Peyer's patch (tissue), 4 donors: ENCODE measurements at places on chromosomes 13 and 19. TPM values are rescaled to one million over a fixed set of nuclear protein-coding genes. Genes with fewer than 3 reads are reported as not detected.
A peak's percentile ranks its signal among the peaks of the same experiment; 100 is the strongest.

DNA sequence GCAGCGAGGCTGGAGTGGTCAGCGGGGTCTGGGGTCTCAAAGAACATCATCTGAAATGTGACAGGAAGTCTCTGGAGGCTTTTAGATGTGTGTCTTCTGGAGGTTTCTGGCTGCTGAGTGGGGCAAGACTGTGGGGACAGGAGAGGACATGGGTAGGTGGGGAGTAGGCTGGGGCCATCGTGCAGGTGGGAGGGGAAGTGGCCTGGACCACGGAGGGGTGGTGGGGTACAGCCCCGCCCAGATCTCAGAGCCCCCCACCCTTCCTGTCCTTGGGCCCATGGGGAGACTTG is 6.2 kb downstream of the AP1M1 start:
- H3K36me3 ChIP-seq: peaks cover 72% of the 10 kb centered on the region
- H3K27me3 ChIP-seq: no peaks in the 10 kb centered on the region
- DNase-seq: no peak
- H3K4me3 ChIP-seq: no peak overlapping the region
- no peak overlapping the region for H3K27ac ChIP-seq

- H3K27ac ChIP-seq: no peak overlapping the region
- H3K36me3 ChIP-seq: no peaks in the 10 kb centered on the region
- H3K27me3 ChIP-seq: peaks cover 36% of the 10 kb centered on the region
- H3K4me1 ChIP-seq: peaks cover 6% of the 10 kb centered on the region
- DNase-seq: no peak
Measured at GRCh38 chr19:47421844-47422395, 2.6 kb upstream of the MEIS3 start.

DNA sequence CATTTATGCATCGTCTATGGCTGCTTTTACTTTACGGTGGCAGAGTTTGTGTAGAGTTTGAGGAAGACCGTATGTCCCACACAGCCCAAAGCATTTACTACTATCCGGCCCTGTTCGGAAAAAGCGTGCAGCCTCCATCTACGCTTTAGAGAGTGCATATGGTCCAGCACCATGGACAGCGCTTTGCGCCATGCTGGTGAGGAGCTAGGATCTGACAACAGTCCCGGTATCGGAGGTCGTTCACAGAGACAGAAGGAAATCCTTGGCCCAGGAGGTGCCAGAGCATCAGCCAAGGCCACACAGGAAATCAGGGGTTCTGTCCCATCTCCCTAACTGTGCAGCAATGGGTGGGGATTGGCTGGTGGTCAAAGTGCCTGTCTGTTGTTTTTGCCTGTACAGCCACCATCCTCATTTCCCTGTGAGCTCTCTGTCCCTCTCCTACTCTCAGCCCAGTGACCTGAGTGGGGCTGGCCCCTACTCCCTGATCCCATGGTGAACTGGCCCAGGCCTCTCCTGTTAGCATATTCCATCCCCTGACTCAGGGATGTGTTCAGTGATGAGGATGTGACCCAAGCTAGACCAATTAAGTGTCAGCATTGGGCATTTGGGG is 16.2 kb upstream of the PRODH2 start:
- H3K4me3 ChIP-seq: no peak overlapping the region
- no peak overlapping the region for H3K27ac ChIP-seq
- no peaks in the 10 kb centered on the region for H3K4me1 ChIP-seq
- H3K36me3 ChIP-seq: no peaks in the 10 kb centered on the region
- no peaks in the 10 kb centered on the region for H3K27me3 ChIP-seq
- no peak for DNase-seq

The SAE1 gene
- 37.8 TPM for total RNA-seq

DNA sequence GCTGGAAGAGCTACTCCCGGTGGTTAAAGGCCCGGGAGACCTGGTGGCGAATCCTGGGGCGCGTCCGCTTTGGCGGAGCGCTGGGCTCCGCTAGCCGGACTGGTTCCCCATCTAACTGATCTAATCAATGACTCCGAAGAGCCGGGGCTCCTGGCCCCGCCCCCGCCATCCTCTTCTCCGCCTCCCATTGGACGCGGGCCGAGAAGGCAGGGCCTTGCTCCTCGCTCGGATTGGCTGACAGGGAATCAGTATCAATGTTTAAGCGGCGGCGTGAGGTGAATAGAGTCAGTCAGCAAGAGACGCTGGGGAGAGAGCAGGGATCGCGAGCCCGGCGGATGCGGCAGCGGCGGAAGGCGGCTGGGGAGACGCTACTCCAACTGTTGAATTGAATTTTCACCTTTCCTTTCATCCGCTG is 1.7 kb upstream of the PCDH17 start:
- no peaks in the 10 kb centered on the region for H3K4me1 ChIP-seq
- no peak overlapping the region for H3K27ac ChIP-seq
- H3K27me3 ChIP-seq: peaks cover 22% of the 10 kb centered on the region
- DNase-seq: peak; percentile 58

The CEACAM19 gene
- total RNA-seq: 16.9 TPM

DNA sequence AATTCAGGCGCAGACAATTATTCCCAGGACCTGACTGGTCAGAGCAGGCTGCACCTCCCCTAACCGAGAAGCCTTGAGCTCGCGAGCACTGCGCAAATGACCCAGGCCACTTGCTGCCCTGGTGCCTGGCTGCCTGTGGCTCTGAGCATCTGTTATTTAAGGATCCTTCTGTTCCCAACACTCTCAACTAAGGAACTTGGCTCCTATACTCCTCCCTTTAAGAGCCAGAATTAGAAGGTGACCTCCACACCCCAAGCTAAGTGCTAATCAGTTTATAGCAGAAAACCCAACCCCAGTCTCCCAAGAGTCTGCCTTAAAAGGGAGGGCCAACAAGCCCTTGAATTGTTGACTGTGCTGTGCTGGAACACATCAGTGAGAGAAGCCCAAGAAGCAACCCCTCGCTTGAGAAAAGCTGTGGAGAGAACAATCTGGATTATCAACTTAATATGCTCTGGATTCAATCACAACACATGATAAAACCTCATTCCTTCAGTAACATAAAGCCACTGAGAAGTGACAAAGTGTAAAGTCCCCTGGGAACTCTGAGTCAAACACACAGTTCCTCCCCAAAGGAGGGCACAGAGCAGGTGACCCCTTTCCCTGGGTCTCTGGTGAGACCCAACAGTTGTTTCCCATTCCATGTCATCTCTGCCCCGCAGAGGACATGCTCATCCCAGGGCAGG is 14.6 kb downstream of the AKAP8L start:
- DNase-seq: peak; percentile 41
- peaks cover 41% of the 10 kb centered on the region for H3K4me1 ChIP-seq
- no peaks in the 10 kb centered on the region for H3K27me3 ChIP-seq
- H3K4me3 ChIP-seq: no peak overlapping the region
- no peak overlapping the region for H3K27ac ChIP-seq

GRCh38 chr13:37476874-37477273 is 121.7 kb downstream of the POSTN start:
- H3K27me3 ChIP-seq: no peaks in the 10 kb centered on the region
- no peak for DNase-seq
- H3K4me1 ChIP-seq: no peaks in the 10 kb centered on the region
- no peak overlapping the region for H3K4me3 ChIP-seq

DNA sequence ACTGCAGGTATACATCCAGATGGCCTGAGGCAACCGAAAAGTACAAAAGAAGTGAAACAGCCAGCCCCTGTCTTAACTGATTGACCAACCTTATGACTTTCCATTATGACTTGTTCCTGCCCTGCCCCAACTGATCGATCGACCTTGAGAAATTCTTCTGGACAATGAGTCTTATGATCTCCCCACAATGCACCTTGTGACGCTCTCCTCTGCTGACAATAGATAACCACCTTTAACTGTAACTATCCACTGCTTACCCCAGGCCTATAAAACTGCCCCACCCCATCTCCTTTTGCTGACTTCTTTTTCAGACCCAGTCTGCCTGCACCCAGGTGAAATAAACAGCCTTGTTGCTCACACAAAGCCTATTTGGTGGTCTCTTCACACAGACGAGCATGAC is 11.2 kb downstream of the ZNF83 start:
- peaks cover 63% of the 10 kb centered on the region for H3K36me3 ChIP-seq
- DNase-seq: no peak
- H3K27me3 ChIP-seq: no peaks in the 10 kb centered on the region
- H3K4me1 ChIP-seq: no peaks in the 10 kb centered on the region

GRCh38 chr13:99797691-99798090 is 173.9 kb downstream of the ZIC5 start:
- H3K36me3 ChIP-seq: no peaks in the 10 kb centered on the region
- no peaks in the 10 kb centered on the region for H3K27me3 ChIP-seq
- H3K4me1 ChIP-seq: no peaks in the 10 kb centered on the region
- no peak overlapping the region for H3K27ac ChIP-seq
- no peak for DNase-seq

The ZNF723 gene
- not detected for total RNA-seq

The KLK6 gene
- total RNA-seq: not detected

The CYP4F8 gene
- total RNA-seq: not detected

The SMAD9 gene
- 3.9 TPM for total RNA-seq

The BRCA2 gene
- 1.7 TPM for total RNA-seq

- H3K4me1 ChIP-seq: peaks cover 8% of the 10 kb centered on the region
- DNase-seq: peak; percentile 36
- no peaks in the 10 kb centered on the region for H3K36me3 ChIP-seq
- peak overlapping the region; percentile 49 for H3K4me3 ChIP-seq
Measured at GRCh38 chr19:3179739-3180293, 1.2 kb downstream of the S1PR4 start.

The PHLDB3 gene
- 16.3 TPM for total RNA-seq

DNA sequence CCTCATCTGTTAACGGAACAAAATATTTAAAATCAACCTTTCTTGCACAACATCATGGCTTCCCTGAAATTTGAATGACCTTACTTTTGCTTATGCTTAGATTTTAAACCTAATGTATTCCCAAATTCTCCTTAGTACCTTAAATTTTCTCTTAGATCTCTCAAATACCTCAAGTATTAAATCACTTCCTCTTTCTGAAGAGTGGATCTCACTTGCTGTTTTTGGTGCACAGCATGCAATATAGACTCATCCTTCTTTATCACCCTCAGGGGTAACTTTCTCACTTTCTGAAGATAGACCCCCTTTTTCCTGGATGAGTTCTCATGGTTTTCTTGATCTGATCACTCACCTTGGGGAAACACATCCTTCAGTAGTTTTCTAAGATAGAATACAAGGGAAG is 871.7 kb downstream of the DACH1 start:
- no peaks in the 10 kb centered on the region for H3K27me3 ChIP-seq
- no peaks in the 10 kb centered on the region for H3K4me1 ChIP-seq
- no peak for DNase-seq
- no peak overlapping the region for H3K27ac ChIP-seq
- H3K36me3 ChIP-seq: no peaks in the 10 kb centered on the region

GRCh38 chr19:31408460-31409124 is 59.4 kb upstream of the TSHZ3 start:
- DNase-seq: no peak
- no peaks in the 10 kb centered on the region for H3K4me1 ChIP-seq
- no peaks in the 10 kb centered on the region for H3K27me3 ChIP-seq
- no peak overlapping the region for H3K27ac ChIP-seq

DNA sequence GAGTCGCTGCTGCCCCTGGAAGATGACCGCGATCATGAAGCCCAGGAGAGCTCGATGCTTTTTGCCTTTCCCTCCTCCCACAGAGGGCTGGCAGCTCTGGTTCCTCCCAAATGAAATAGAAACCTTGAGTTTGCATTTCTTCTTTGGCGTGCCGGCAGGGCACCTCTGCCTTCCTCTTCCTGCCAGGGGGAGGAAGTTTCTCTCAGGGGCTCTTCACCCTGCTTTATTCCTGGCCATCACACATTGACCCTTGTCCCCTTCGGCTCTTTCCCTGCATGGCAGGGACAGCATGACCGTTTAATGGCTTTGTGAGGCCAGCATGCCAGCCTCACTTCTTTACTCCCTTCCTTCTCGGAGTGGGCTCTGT is 47.9 kb downstream of the ACTN4 start:
- peaks cover 28% of the 10 kb centered on the region for H3K4me1 ChIP-seq
- peak overlapping the region; percentile 96 for H3K27ac ChIP-seq
- peaks cover 26% of the 10 kb centered on the region for H3K36me3 ChIP-seq
- H3K27me3 ChIP-seq: no peaks in the 10 kb centered on the region

GRCh38 chr13:59755632-59756290 is 408.0 kb downstream of the DIAPH3 start:
- DNase-seq: no peak
- H3K27me3 ChIP-seq: no peaks in the 10 kb centered on the region
- H3K4me3 ChIP-seq: no peak overlapping the region
- no peaks in the 10 kb centered on the region for H3K4me1 ChIP-seq
- no peak overlapping the region for H3K27ac ChIP-seq

The SBK3 gene
- 1.0 TPM for total RNA-seq

DNA sequence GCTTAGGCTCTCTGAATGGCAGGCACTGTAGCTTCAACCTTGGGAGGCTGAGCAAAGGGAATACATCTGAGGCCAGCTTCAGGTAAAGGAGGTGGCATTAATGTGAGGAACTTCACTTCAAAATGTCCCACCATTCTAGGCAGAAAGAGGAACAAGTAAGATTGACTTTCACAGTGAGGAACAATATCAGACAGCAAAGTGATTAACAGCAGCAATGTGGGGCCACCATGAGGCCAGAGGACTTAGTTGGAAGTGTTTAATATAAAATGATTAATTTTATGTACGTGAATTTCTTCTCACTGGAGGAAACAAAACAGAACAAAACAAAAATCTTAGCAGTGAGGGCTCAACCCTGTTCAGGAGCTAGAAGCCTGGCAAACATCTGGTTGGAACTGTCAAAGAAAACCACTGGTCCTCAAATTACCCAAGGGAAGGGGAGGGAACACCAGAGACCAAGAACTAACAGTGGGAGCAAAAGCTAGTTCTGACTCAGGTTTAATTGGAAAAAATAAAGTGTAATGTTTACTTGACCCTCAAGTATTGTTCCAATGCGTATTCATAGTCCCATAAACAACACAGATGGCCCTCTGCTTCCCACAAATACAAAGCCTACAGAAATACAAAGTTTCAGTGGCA is 43.9 kb upstream of the FRY start:
- no peaks in the 10 kb centered on the region for H3K27me3 ChIP-seq
- H3K4me1 ChIP-seq: no peaks in the 10 kb centered on the region
- H3K27ac ChIP-seq: no peak overlapping the region
- no peak overlapping the region for H3K4me3 ChIP-seq
- H3K36me3 ChIP-seq: no peaks in the 10 kb centered on the region
- DNase-seq: no peak

- H3K27me3 ChIP-seq: no peaks in the 10 kb centered on the region
- no peak for DNase-seq
- H3K4me1 ChIP-seq: no peaks in the 10 kb centered on the region
- no peak overlapping the region for H3K4me3 ChIP-seq
- no peaks in the 10 kb centered on the region for H3K36me3 ChIP-seq
- no peak overlapping the region for H3K27ac ChIP-seq
Measured at GRCh38 chr13:46278474-46278873, 66.7 kb downstream of the LRRC63 start.

The KIR3DL2 gene
- total RNA-seq: not detected

DNA sequence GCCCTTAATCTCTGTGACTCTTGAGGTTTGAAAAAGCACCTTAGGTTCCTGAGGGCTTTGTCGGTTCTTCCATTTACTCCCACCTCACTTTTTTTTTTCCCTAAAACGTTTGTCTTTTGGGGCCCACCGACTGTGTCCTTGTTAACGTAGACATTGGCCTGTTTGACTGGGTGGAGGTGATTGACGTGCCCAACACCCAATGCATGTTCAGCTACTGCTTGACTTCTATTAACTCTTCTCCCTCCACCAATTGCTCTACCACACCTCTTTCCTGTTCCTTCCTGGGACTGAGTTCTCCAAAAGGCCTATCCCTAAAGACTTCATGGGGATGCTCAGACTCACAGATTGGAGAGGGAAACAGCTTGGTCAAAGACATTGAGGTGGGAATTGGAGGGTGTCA is 17.3 kb downstream of the CKM start:
- no peaks in the 10 kb centered on the region for H3K27me3 ChIP-seq
- no peak for DNase-seq
- H3K4me3 ChIP-seq: no peak overlapping the region
- no peaks in the 10 kb centered on the region for H3K4me1 ChIP-seq

The EDDM13 gene
- total RNA-seq: not detected

The RBM42 gene
- 57.3 TPM for total RNA-seq
